ENCODE measurements at places on chromosomes 3 and 15.

DNA sequence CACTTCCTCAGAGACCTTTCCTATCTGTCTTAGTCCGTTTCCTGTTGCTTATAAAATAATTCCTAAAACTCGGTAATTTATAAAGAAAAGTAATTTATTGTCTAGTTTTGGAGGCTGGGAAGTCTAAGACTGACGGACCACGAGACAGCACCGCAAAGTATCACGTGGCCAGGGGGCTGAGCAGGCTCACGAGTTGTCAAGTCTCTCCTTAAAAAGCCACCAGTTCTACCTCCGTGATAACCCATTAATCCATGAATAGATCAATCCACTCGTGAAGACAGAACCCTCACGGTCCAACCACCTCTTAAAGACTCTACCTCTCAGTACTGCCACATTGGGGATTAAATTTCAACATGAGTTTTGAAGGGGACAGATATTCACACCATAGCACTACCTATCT lies 821 bp downstream of the LINS1 start:
- no peak for DNase-seq

DNA sequence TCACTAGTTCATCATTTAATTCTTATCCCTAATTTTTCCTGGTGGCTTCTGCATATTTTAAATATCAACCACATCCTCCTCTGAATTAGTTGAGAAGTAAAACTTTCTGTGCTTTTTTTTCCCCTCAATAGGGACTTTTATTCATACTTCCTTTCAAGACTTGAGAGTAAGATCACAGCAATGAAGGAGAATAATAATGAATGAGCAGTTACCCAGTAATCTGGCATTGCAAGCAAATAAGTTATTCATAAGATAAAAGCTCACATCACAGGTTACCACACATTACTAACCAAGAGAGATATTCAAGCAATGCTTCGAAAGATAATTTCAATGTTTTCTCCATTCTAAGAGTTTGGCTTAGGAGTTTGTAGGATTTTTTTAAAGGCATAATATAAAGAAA lies 50.3 kb downstream of the BTLA start:
- DNase-seq = no peak

- no peak for DNase-seq
Observed at GRCh38 chr15:91335702-91336101, 235.6 kb downstream of the SV2B start.

DNA sequence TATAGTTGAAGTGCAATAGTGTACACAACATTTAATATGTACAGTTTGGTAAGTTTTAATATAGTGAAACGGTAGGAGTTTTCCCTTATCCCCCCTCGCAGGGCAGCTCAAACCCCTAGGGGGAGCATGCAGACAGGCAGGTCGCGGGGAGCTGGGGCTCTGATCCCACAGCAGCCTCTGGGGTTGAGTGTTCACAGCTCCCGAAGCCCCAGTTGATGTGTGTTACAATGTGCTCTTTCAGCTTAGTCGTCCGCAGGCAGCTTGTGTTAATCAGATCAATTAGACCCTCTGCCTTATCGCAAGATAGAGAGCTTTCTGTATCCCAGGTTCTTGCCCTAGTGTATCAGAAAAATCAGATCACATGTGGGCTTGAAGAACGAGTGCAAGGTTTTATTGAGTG lies 143.1 kb upstream of the CHRNA7 start:
- DNase-seq = no peak

DNA sequence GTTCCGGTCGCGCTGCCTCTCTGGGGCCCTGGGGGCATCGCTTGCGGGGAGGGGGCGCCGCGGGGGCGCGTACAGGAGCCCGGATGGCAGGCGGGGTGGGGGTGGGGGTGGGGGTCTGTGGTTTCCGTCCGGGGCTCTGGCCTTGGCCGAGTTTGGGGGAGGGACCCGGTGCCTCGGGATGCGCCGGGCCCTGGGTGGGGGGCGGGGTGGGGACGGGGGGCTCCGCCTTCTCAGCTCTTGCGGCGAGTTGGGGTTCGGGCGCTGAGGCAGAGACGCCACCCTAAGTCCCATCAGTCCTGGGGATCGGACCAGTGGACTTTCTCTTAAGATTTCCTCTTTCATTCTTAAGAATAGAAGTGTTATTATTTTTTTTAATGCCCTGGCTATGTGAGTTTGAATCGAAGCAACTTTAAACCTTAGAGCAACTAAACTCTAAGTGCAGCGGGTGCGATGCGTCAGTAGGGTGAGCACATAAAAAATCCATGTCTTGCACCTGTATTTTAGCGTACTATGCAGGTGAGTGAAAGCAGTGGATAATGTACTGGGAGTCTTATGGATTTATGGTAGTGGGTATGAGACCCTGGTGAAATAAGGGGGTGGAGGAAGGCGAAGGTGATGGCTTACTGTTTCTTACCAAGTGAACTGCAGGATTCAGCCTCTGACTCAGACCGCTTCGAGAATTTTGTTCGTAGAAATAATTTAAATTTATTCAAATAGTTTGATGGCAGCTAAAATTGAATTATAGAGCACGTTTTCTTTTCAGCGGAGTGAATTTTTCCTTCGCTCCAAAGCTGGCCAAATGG lies 762 bp downstream of the CTNNB1 start:
- peak; percentile 8 for DNase-seq

Measured in activated CD4-positive, CD25-positive, alpha-beta regulatory T cell treated with anti-CD3 and anti-CD28 coated beads, Interleukin-2, amount 50 U/mL, for 16 hours (primary cell).